Activated CD8-positive, alpha-beta T cell treated with anti-CD3 and anti-CD28 coated beads, Interleukin-2, amount 10 ng/mL, durations not matched to agents 7 days and 5 days (primary cell): ENCODE measurements at places on chromosomes 11 and 22.

DNA sequence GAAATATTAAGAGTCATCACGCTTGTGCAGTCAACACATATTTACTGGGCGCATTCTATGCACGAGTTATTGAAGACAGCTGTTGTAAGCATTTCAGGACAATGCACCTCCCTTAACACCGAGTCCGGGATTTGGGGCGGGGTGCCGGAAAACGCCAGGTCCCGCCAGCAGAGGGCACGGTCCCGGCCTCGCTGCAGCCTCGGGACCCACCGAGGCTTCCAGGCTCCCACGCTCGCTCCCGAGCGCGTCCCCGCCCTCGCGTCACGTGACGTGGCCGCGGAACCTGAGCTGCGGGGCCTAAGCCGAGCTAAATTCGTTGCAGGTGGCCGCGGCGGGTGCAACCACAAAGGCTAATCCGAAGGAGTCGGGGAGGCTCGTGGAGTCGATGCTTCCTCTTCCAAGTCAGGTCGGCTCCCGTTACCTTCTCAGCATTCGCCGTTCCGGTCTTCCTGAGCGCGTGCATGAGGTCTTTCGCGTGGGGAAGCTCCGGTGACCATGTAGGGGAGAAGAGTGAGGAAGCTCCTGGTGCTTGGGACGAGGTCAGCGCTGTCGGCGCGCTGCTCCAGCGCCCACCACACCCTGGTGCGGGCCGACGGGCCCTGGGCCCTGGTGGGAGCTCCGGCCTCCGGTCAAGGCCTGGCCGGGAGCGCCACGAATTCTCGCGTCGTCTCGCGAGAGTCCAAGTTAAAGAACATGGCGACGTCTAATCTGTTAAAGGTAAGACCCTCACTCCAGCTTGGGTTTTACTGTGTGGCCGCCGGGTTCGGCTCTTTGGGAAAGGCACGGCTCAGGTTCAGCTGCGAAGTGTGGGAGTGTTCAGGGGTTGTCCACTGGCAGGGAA, at the start of gene CUL5:
CUL5 (plus strand) TSS at position 243 of the 841 bp plus-strand sequence; CDS start at position 694, 451 bp downstream.
- DNase-seq: peak; percentile 90

DNA sequence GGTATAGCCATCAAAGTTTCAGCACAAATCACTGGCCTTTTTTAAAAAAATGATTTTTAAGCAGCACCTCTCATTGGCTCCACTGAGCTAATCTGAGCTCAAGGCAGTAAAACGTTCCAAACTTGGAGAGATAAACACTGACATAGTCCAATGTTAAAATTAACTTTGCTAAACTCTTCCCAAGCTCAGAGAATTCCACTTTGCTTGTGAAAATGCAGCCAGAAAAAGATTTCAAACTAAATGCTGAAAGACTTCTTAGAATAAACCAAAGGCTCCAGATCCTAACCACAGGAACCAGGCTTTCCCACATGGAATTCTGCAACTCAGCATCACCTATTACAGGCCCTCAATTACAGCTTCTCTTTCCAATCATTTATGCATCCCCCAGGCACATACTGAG, 84.7 kb upstream of the GDPD4 start:
- no peak for DNase-seq

DNA sequence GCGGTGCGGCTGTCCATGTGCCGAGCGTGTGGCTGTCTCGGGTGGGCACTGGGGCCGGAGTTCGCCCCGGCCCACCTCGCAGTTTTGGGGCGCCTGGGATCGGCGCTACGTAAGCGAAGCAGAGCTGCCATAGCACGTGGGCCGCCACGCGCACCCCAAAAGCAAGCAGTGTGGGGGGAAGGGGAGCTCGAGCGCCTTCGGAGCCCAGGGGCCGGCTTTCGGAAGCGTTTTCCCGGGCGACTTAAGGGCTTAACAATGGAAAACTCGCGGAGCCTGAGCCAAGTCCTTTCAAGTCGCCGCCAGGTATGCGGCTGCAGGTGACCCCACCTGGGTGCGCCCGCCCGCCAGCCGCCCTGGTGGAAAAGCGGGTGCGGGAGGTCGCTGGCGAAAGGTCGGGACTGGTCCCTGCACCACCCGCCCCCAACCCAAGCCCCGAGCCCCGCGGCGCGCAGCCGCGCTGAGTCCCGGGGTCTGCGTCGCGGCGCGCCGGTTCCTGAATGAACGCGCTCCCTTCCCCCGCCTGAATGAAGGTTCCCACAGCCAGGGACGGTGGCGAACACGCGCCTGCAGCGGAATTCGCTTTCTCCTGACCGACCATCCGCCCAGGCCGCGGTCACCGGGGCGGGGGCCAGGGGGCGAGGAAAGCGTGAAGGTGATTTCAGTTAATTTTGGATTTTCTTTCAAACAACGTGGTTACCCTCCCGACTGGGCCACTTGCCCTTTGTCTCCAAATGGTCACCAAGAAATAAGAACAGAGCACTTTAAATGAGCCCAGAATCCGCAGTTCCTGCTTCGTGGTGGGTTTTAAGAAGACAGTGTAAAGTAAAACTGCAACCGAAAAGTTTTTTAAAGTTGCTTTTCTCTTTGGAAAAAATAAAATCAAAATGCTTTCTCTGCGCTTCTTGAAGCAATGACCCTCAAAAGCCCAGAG, 2.8 kb upstream of the CCND1 start:
- no peak for DNase-seq

- no peak for DNase-seq
Observed at GRCh38 chr11:126589492-126589803, 234.0 kb downstream of the ST3GAL4 start.

GRCh38 chr11:3604167-3604566, 37.6 kb downstream of the ART5 start:
- no peak for DNase-seq

- DNase-seq: no peak
Observed at GRCh38 chr22:23386822-23387580, 193.1 kb downstream of the IGLL1 start.

DNA sequence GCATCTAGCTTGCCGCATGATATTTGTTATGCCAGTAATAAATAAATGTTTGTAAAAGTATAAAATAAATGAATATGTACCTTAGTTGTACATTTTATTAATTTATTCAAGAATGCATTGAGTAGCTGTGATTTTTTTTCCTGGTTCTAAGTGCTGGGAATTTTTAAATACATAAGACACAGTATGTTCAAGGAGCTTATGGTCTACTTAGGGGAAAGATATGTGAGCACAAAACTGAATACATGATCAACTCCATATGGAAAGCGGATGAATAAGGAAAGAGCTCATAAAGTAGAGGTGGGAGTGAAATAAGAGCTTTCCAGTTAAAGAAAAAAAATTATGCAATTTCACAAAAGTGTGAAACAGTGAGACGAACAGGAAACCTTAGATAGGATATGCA, 944.2 kb upstream of the CCDC90B start:
- no peak for DNase-seq

DNA sequence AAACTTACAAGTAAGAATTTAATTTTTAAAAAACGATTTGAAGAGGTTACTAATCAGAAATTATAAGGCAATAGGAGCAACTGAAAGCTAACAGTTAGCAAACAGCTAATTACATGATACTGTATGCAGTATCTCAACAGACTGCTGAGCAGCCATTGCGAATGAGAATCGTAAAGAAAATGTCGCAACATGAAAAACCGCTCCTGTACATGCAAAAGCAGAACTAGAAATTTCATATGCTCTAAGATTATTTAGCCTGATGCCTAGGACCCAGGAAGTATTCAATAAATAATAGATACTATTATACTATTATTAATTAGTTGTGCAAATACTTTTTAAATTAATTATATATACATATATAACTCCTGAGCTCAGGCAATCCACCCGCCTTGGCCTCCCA, 48.7 kb upstream of the EP300 start:
- DNase-seq: no peak

DNA sequence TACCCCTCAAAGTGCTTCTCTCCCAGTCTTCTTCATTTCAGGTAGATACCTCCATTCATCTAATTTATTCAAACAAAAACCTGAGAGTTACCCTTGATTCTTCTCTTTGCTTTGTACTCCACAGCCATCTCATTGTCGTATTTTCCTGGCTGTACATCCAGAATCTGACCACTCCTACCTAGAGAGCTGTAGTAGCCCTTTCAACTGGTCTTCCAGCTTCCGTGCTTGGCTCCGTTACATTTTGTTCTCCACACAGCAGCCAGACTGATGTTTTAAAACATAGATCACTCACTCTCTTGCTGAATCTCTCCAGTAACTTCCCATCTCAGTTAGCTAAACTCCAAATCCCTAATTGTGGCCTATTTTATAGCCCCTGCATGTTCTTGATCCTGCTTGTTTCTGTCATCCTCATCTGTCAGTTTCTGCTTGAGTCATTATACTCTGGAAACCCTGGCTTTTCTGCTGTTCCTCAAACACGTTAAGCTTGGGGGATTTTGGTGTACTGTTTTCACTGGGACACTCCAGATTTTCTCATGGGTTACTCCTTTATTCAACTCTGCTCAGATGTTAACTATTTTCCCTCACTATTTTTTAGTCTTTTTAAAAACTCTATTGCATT, 7.4 kb downstream of the SPCS2 start:
- DNase-seq: no peak

DNA sequence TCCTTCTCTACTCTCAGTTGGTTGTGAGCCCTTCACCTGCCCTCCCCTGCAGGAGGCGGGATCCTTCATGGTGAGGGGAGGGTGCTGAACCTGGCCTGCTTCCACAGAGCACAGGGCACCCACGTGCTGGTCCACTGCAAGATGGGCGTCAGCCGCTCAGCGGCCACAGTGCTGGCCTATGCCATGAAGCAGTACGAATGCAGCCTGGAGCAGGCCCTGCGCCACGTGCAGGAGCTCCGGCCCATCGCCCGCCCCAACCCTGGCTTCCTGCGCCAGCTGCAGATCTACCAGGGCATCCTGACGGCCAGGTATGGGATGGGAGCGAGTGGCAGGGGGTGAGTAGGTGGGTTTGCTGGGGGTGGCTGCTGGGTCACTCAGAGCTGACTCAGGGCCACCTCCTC, 6.3 kb downstream of the SSH3 start:
- DNase-seq: no peak

- DNase-seq: no peak
Observed at GRCh38 chr11:33701302-33702230, 940 bp upstream of the C11orf91 start.

GRCh38 chr22:50199829-50200460, 866 bp upstream of the SELENOO start:
- peak; percentile 40 for DNase-seq

GRCh38 chr22:45163099-45163450, 650 bp upstream of the NUP50 start:
- peak; percentile 42 for DNase-seq

DNA sequence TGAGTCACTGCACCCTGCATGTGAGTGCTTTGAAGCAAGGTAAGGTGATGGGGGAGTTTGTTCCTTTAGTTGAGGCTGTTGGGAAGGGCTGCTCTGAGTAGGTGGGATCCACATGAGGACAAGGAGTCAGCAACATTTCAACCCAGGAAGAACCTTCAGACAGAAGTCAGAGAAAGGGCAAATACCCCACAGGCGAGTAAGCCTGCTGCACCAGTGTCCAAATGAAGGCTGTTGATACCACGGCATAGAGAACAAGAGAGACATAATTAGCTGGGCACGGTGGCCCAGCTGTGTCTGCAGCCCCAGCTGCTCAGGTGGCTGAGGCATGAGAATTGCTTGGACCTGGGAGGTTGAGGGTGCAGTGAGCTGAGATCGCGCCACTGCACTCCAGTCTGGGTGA, 54.3 kb upstream of the CLMP start:
- DNase-seq: no peak

DNA sequence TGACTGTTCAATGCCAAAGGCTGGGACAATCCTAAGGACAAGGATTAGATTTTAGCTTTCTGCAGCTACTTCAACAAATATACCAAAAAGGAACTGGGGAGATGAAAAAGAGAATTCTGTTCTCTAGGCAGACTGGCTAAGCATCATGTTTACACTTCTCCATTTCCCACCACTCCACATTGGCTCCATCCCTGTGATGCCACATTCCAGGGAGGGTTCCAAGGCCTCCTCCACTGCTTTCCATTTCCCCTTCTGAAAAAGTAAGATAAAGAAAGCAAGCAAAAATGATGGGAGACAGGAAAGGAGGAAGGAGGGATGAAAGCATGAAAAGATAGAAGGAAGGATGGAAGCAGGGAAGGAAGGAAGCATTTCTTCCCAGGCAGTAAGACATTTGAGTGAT, 315.8 kb downstream of the BLID start:
- no peak for DNase-seq

DNA sequence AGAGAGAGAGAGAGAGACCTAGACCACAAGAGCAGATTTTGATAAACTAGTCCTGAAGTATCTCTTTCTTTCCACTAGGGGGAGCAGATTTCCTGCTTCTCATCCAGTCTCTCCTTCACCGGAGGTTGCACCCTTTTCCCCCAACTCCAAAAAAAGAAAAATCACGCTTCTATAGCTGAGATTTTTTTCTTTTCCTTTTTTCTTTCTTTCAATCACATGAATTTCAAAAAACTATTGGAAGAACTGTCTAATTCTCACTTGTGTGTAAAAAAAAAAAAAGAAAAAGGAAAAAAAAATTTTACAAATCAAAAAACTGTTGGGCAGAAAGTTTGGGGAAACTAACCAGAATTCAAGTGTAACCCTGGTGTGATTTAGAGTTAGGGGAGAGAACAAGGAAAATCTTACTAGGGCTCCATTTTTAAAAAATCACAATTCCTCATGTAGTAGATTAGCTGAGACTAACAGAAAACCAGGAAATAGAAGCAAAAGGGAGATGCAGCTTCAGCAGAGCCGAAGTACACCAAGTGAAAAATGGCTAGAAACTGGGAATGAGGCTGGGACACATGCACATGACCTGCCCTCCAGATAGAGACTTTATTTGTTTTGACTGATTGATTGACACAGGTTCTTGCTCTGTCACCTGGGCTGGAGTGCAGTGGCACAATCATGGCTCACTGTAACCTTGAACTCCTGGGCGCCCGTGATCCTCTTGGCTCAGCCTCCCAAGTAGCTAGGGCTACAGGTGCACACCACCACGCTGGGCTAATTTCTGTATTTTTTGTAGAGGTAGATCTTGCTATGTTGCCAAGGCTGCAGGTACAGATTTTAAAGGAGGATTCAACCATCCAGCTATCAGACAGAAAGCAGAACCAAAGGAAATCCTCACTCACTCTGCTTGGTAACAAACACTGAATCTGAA, 27.1 kb downstream of the SDHD start:
- no peak for DNase-seq

DNA sequence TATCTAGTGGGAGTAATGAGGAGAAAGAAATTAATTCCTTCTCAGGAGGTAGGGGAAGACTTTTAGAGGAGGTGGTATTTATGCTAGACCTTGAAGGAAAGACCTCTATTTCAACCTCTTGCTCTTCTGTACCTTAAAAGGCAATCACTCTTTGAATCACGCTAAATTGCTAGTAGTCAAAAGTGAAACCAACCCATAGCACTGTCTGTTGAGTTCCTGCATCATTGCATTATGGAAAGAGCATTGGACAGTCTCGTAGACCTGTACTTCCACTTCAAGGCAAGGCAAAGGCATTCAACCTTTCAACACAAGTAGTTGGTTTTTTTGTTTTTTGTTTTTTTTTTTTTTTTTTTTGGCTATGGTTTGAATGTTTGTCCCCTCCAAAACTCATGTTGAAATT, 770.4 kb downstream of the ETS1 start:
- DNase-seq: no peak

GRCh38 chr22:22533417-22533816, 13.3 kb upstream of the ZNF280A start:
- DNase-seq: no peak

GRCh38 chr22:34866495-34867131, 199.3 kb upstream of the ISX start:
- no peak for DNase-seq
